ENCODE measurements at places on chromosomes 4 and X.

- peak; percentile 58 for DNase-seq
These were observed 12.9 kb downstream of the LETM1 start for GRCh38 chr4:1842993-1843448.

- peak; percentile 82 for DNase-seq
These were observed 31.5 kb downstream of the HS3ST1 start for GRCh38 chr4:11397146-11397545.

GRCh38 chr4:28313729-28314713 is 1453.4 kb downstream of the STIM2 start:
- DNase-seq: no peak

GRCh38 chrX:42839632-42840031 is 61.7 kb upstream of the PPP1R2C start:
- DNase-seq: no peak

DNA sequence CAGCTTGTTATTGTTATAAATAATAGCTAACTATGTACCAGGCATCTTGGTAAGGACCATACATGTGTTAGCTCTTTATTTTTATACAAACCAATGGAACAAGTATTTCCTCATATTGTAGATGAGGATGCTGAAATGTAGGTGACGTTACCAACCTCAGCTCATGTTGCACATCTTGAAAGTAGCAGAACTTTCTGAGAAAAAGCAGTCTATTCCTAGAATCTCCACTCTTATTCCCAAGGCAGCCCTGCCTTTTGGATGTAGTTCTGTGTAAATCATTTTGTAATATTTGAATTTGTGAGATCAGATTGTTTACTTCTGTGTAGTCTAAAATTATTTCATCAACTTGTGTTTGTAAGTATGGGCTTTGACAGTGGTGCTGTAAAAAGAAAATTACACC is 5.3 kb downstream of the FHDC1 start:
- DNase-seq: no peak

Data from trophoblast cell (in vitro differentiated cells and primary cell).